ENCODE measurements at places on chromosomes 2 and 18. TPM values are rescaled to one million over a fixed set of nuclear protein-coding genes. Genes with fewer than 3 reads are reported as not detected.

- no peak for DNase-seq
Measured at GRCh38 chr2:238403632-238404405, 22.9 kb upstream of the ASB1 start.

DNA sequence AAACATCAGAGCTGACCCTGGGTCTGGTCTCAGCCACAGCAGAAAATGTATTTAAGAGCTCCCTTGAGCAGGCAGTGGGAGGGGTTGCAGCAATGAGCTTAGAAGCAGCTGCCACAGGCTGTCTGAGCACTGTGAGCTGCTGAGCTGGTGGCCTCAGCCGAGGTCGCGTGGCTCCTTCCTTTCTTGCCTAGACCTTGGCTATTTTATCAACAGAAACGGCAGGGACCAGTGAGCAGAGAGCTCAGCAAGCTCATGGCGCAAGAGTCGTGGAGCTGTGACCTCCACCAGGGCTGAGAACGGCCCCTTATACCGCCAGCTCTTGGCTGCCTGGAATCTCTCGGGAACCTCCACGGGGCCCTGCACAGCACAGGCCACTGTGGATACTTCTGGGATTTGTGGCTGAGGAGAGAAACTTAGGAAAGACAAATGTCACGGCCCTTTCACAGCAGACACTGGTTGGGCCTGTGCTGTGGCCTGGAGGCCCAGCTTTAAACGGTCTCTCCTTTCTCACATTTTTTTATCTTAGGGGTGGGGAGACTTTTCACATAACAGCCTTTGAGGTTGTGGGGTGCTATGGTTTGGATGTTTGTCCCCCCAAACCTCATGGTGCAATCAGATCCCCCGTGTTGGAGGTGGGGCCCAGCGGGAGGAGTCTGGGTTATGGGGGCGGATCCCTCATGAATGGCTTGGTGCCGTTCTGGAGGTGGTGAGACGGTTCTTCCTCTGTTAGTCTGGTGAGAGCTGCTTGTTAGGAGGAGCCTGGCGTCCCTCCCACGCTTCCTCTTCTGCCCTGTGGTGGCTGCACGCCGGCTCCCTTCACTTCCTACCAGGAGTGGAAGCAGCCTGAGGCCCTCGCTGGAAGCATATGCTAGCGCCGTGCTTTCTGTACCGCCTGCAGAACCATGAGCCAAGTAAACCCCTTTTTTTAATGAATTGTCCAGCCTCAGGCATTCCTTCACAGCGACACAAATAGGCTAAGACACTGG lies 1.7 kb downstream of the ALLC start:
- peak; percentile 69 for DNase-seq

Gene ARID5A
- 9.4 TPM for total RNA-seq

DNA sequence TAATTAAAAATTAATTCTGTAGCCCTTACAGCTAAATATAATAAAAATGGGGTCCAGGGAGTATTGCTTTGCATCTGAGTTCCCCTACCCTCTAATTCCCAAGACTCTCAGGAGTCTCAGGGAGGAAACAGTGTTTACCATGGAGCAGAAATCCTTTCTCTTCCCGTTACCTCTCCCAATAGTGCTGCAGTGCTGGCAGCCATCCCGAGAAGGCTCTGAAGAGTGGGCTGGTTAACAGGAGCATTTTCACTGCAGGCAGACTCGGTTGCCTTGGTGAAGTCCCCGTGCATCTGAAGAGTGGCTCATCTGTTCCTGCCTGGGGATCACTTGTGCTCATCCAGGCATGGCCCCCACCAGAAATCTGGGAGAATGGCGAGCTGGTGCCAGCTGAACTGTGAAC lies 41.8 kb upstream of the TMEM178A start:
- peak; percentile 54 for DNase-seq

DNA sequence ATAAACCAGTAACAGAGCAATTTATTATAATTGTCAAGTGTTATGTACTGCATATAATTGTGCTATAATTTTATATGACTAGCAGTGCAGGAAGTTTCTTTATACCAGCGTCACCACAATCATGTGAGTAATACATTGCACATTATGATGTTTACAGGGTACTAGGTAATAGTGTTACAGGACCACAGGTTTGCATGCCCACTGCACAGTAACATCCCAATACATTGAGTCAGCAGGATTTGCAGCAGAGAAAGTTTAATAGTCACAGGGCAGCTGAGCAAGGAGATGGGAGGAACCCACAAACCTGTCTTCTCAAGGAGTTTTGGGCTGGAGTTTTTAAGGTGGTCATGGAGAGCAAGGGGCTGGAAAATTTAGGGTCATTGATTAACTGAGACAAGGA lies 1042.9 kb upstream of the ACVR2A start:
- no peak for DNase-seq

DNA sequence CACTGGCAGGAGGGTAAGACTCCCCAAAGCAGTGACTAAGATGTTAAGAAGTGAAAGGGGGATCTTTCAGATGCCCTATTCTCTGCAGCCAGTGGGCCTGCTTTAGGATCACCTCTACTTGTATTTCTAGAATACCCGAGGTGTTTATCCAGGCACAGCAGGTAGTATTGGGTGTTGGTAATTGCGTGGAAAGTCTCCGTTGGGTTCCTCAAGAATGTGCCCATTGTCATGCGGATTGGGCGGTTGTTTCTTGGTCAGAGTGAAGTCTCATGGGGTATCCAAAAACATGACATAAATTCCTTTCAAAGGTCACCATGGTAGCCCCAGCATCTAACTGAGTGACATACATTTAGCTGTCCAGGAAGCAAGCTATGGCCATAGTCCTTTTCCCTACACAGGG lies 308.8 kb downstream of the RPIA start:
- no peak for DNase-seq

Gene GNAL
- total RNA-seq, result 5.1 TPM

DNA sequence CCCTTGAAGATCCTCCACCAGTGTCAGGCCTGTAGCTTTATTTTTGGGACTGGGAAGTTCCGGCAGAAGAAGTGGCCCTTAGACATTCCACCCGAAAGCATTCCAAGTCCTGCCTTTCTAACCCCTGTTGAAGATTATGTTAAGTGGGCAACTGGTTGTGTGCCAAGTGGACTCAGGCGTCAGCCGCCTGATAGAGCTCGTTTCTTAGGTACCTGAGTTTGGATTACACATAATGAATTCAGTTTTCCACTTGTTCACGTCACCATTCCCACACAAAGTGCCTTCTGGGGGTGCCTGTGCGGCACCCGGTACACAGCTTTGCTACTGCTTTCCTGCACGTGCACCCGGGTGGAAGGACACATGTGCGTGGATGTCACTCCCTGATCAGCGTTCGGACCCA lies 156.5 kb downstream of the PTGR3 start:
- no peak for DNase-seq

Gene DUSP19
- 10.8 TPM for total RNA-seq

- DNase-seq, result no peak
Measured at GRCh38 chr2:36713310-36713709, 16.8 kb downstream of the VIT start.

DNA sequence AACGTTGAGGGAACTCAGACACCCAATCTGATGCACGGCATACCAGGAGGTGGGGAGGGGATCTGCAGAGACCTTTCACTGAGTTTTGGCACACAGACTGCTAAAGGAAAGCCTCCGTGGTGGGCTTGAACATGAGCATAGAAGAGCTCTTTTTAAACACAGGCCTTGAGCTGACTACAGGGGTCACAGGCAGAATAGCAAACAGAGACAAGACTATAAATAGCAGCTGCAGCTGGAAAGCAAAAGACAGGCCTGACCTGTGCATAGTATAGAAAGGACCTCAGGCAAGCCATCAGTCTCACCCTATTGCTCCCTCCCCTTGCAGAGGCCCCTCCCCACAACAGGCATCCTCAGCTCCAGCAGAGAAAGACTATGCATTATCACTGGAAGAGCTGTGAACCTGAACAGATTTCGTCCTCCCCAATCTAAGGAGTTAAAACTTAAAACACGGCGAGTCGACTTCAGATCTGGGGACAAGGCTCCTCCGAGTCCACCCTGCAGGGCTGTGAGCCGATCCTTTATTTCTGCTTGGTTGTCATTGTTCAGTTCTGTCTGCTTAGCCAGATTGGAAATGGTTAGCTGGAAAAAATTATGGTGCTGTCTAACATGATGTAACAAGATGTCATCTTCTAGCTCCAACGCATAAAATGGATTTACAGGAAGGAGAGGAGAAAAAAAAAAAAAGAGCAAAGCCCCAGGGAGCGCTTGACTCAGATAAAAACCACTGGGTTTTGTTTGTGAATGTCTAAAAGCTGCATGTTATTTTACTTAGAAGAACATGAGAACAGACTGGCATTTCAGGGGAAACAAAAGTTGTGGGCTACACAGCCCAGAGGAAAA lies 25.2 kb upstream of the LCLAT1 start:
- DNase-seq, result no peak
